ENCODE measurements at places on chromosomes 12 and 14.

GRCh38 chr12:68853396-68854077 is 45.6 kb downstream of the MDM2 start:
- DNase-seq, result no peak

- DNase-seq, result no peak
These were observed 28.8 kb upstream of the HIGD1C start for GRCh38 chr12:50923361-50924130.

DNA sequence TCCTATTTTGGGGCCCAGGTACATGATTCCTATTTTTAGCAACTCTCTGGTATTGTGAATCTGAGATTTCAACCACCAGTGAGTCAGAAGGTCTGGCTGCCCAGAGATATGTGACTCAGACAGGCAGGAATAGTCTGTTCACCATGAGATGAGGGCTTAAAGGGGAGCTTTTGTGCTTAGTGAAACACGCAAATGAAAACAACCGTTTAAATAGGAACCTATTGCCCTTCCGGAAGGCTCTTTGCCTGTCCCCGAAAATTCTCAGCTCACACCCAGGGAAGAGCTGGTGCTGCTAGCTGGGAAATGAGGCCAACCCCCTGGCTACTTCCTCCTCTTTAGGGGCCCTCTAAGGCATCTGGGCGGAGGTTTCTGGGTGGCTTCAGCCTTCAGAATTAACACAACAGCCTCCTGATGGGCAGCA is 283.6 kb downstream of the CACNA1C start:
- DNase-seq, result no peak

DNA sequence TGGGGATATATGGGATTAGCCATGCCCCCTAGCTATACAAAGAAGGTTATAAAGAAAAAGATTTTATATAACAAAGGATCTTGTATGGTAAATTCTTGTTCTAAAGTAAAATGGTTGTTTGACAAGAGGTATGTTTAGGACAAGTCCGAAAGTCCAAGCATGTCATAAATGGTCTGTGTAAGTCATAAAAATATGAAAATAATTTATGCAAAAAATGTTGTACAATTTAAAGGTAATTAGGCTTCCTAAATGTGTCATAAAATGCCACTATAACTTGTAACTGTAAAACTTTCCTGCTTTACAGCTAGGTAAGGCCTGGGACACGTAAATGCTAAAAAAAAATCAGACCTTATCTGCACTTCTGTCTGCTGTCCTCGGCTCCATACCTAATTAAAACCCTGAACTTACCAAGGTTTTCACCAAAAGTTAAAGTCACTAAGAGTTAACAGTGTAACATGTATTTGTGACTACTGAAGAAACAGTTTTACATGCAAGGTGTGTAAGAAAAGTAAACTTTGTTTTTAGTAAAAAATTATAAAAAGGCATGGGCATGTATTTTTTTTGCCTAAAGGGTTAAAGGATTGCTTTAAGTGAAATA is 110.0 kb upstream of the RESF1 start:
- no peak for DNase-seq

DNA sequence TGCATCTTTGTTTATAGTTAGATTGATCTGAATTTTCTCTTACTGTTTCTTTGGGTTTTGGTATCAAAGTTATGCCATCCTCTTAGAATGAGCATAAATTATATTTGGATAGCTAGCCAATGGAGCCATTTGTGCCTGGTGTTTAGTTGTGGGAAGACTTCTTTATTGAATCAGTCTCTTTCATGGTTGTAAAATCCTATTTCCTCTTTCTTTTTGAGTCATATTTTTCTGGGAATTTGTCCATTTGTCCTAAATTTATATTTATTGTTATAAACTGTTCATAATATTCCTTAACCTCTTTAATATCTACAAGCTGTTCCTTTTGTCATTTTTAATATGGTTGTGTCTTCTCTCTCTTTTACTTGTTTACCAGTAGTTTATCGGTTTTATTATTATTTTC is 462.5 kb downstream of the AEBP2 start:
- no peak for DNase-seq

DNA sequence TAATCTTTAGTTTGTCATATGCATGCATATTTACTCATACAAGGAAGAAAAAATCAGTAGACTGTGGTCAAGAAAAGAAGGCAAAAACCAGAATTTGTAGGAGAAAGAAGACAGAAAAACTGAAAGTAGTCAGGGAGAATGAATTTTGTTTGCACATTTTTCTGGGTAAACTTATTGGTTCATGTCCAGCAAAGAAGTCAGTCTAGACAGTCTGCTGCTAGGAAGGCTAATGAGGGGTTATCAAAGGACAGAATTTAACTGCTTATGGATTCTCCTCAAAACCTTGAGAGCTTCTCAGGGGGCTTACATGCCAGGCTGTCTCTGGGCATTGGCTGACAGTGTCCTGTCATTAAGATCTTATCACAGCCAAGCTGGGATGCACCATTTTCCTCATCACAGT is 293.9 kb downstream of the RPAP3 start:
- DNase-seq, result no peak

- no peak for DNase-seq
These were observed 881.2 kb downstream of the GALC start for GRCh38 chr14:87111741-87112140.

DNA sequence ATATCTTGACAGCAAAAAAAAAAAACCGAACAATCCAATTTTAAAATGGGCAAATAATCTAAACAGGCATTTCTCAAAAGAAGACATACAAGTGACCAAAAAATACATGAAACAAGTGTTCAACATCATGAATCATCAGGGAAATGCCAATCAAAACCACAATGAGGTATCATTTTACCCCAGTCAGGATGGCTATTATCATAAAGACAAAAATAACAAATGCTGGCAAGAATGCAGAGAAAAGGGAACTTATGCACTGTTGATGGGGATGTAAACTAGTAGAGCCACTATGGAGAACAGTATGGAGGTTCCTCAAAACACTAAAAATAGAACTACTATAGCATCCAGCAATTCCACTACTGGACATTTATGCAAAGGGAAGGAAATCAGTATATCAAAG is 448.2 kb downstream of the RGS6 start:
- DNase-seq, result no peak

DNA sequence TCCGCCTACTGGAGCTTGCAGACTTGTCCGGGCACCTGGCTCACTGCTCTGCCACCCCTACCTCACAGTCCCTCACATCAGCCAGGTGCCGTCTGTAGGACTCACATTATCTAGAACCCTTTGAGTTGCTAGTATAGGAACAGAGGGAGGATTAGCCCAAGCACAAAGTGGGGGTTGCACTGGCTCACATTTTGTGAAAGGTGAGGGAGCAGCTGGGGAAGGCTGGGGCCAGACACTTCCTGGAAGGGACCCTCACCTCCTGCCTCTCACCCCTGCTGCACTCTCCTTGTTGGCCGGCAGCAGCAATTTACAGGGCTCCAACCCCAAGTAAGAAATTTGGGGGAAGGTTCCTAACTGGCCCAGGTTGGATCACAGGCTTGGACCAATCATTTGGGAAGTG is 1031.6 kb downstream of the BCL11B start:
- no peak for DNase-seq
